ENCODE measurements at places on chromosomes 5 and 9.

- DNase-seq = no peak
Measured at GRCh38 chr5:36558641-36559040, 47.8 kb upstream of the SLC1A3 start.

- DNase-seq = no peak
Measured at GRCh38 chr5:76576996-76577395, 46.2 kb downstream of the F2RL2 start.

DNA sequence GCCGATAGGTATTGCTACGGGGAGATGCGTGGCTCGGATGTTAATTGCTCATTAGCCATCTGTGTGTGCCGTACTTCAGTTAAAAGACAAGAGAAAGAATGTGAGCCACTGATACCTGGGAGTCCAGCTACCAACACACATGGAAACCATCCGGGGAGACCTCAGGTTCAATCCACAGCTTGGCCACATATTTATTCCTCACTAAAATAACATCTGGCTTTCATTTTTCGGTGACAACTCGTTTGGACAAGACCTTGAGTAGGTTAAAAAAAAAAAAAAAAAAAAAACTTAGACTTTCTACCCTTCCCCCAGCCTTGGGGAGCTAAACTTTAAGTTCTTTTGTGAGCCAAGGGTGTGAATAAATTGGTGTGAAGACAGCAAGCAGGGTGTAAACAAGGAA, 84.1 kb downstream of the SLIT3 start:
- DNase-seq = no peak

DNA sequence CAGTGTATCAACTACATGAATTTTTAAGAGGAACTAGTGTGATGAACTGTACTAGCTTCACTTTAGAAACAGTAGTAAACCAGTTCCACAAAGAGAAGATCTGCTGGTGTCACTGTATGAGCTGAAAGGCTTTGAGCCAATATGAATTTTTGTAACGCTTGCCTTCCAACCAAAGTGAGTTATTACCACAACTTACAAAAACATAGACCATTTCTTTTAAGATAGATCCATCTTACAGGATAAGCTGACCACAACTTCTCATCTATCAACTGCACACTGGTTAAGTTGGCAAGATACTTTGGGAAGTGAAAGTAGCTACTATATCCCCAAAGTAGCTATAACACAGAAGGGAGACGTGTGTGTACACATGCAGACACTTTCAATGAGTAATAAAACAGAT, 849.6 kb upstream of the DMAC1 start:
- no peak for DNase-seq

GRCh38 chr5:53133020-53133419, 23.5 kb upstream of the MOCS2 start:
- DNase-seq = no peak

DNA sequence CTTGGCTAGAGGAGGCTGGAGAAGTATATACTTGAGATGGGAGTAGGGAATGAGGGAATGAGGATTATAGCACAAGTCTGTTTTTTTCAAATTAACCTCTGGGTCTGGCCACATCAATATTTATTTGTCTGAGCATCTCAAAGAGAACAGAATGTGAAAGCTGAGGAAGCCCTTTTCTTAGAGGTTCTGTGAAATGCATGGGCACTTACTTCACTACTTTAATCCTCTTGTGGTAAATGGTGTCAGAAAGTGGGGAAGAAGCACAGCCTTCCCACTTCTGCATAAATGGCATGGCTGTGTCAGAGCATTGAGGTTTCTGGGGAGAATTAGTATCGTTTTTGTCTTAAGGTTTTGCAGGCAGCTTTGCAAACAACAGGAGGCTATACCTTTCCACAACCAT, 48.6 kb downstream of the SPATA31D1 start:
- no peak for DNase-seq

DNA sequence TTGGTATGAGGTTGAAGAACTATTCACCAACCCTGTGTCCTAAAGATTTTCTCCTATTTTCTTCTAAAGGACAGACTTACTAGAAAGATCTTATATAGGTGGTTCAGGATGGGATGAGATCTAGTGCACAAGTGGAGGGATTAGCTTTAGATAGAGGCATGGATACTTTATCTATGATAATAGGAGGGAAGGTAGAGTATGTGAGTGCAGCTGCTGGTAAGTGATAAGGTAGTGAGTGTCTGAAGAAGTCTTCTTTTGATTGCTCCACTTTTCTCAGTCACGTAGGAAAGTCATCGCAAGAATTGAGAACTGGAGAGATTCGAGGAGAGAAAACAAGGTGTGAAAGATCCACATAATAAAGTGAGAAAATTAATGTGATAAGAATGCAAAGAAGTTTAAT, 6.0 kb upstream of the NDUFS4 start:
- DNase-seq = no peak

- no peak for DNase-seq
Measured at GRCh38 chr5:95644351-95645042, 2.1 kb upstream of the RFESD start.

GRCh38 chr9:35112257-35113020, 3.2 kb downstream of the ATOSB start:
- no peak for DNase-seq

GRCh38 chr5:121706686-121707085, 145.0 kb upstream of the FTMT start:
- no peak for DNase-seq

- no peak for DNase-seq
Measured at GRCh38 chr5:103889500-103890209, 327.1 kb upstream of the NUDT12 start.

DNA sequence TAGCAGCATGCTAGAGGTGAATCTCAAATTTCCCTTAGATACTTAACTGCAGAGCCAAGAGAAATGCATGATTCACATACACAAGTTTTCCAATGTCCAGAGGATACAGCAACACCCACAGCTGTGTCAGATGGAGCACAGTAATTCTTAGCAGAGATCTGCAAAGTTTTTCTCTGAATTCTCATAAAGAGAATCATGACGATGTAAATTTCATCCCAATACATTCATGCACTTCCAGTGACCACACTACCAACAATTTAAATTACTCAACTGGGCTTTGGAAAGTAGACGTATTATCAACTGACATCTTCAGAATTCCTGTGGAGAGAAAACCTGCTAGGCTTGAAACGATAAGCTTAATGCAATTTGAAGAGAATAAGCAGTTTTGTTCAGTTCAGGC, 378.8 kb upstream of the TLE4 start:
- no peak for DNase-seq

DNA sequence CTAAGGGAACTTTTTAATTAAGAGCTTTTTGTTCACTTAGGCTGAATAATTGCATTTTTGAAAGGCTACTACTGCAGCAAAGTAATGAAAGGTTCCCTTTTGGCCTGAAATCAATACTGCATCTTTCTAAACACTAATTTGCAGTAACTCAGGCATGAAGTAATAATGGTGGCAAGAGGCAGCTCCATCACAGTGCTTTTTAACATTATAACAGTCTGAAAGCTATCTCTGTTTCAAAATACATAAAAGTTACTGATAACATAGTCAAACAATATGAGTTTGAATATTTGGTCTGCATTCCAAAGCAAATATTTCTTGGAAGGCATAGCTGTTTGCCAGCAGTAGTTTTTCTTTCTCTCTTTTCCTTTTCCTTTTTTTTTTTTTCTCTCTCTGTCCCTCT, 113.4 kb downstream of the FBN2 start:
- DNase-seq = no peak

DNA sequence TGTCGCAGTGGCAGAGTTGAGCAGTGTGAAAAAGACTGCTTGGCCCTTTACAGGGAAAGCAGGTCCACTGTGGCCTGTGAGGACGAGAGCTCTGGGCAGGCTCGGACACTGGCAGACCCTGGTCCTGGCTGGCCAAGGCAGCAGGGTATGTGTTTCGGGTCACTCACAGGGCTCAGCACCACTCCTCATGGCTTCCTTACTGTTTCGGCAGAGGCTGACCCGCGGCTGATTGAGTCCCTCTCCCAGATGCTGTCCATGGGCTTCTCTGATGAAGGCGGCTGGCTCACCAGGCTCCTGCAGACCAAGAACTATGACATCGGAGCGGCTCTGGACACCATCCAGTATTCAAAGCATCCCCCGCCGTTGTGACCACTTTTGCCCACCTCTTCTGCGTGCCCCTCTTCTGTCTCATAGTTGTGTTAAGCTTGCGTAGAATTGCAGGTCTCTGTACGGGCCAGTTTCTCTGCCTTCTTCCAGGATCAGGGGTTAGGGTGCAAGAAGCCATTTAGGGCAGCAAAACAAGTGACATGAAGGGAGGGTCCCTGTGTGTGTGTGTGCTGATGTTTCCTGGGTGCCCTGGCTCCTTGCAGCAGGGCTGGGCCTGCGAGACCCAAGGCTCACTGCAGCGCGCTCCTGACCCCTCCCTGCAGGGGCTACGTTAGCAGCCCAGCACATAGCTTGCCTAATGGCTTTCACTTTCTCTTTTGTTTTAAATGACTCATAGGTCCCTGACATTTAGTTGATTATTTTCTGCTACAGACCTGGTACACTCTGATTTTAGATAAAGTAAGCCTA, 15.7 kb downstream of the SQSTM1 start:
- DNase-seq = no peak

DNA sequence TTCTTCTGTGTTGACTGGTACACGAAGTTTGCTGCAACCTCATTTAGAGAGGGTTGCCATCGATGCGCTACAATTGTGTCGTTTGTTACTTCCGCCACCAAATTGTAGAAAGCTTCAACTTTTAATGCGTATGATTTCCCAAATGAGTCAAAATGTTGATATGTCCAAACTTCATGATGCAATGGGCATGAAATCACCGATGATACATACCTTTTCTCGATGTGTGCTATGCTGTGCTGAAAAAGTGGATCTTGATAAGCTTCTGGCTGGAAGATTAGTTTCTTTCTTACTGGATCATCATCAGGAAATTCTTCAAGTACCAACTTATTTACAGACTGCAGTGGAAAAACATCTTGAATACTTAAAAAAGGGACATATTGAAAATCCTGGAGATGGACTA, 65.7 kb downstream of the TMEM38B start:
- DNase-seq = no peak

GRCh38 chr5:164224236-164224635, 718.8 kb downstream of the MAT2B start:
- no peak for DNase-seq

- no peak for DNase-seq
Measured at GRCh38 chr9:114369216-114370130, 18.3 kb downstream of the AKNA start.

DNA sequence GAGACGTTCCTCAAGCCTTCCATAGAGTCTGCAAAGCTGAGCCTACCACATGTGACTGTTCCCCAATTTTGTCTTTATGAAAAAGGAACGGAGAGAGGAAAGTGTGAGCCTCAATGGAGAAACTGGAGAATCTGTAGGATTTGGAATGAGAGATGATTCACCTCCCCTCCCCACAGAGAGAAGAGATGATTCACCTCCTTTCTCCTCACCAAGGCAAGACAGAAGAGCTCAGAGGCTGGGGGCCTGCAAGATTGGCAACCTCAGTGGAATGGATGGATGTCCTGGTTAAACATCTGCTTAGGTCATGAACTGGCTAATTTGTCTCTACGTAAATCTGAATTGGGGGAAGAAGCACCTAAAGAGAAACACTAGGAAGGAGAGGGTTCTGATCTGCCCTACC, 17.0 kb upstream of the MOCS2 start:
- DNase-seq = no peak

DNA sequence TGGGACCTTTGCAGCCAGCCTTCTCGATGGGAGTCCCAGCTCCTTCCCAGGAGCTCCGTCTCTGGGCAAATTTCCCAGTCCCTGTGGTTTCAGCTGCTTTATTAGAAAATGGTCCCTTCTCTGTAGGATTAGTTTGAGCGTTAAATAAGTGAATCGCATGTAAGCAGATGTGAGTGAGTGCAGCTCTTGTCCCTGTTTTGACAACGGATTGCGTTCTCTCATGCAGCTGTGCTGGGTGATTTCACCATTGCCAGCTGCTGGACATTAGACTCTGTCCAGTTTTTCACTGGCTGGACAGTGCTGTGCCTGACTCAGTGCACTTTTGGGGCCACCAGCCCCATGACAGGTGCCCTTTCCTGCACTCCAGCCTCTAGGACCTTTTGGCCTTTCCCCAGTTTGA, 11.6 kb upstream of the CEL start:
- peak; percentile 44 for DNase-seq

- no peak for DNase-seq
Measured at GRCh38 chr9:136536721-136537241, 9.1 kb downstream of the NOTCH1 start.

- no peak for DNase-seq
Measured at GRCh38 chr9:77673941-77674791, 26.0 kb upstream of the GNA14 start.

- DNase-seq = no peak
Measured at GRCh38 chr9:137295238-137295811, 6.7 kb downstream of the NRARP start.

DNA sequence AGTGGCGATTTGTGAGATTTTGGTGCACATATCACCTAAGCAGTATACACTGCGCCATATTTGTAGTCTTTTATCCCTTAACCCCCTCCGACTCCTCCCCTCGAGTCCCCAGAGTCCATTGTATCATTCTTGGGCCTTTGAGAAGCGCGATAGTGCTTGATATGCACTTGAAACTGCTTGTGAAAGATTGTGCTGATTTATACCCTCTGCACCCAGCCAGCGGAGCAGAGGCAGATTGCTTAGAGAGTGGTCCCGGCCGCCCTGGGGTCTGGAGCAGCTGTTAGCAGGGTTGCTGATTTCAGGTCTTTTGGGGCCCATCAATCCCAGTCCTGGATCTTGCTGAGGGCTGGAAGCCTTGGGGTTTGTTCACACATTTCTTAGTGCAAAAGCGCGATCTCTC, 13.0 kb upstream of the FAM240B start:
- no peak for DNase-seq

GRCh38 chr5:177427211-177427822, 841 bp downstream of the GRK6 start:
- no peak for DNase-seq

GRCh38 chr9:124376329-124376728, 38.9 kb downstream of the PSMB7 start:
- no peak for DNase-seq
